ENCODE measurements at places on chromosomes 1 and 21. TPM values are rescaled to one million over a fixed set of nuclear protein-coding genes. Genes with fewer than 3 reads are reported as not detected.

The CD5L gene
- total RNA-seq, result not detected

The GNAT2 gene
- not detected for total RNA-seq

The CHAF1B gene
- 10.5 TPM for total RNA-seq

The MACF1 gene
- total RNA-seq, result 43.2 TPM

The HSPB7 gene
- not detected for total RNA-seq

Measured in A549 treated with ZK216348 at 1 μM for 4 hours (cell line).